Amygdala (tissue), 56 donors: ENCODE measurements at places on chromosomes 13 and 19.

DNA sequence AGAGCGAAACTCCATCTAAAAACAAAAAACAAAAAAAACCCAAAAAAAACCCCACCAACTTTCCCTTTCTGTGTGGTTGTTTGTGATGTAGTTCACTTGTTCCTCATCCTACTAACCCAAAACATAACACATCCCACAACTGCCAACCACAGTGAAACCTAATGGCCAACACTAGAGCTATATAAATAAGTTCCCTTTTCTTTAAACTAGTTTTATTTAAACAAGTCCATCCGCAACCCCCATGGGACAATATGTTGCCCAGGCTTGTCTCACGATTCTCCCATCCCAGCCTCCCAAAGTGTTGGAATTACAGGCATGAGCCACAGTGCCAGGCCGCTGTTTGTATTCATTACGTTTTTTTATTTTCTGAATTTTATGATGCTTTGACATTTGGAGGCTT is 71.2 kb upstream of the ADGRE5 start:
- DNase-seq = no peak

DNA sequence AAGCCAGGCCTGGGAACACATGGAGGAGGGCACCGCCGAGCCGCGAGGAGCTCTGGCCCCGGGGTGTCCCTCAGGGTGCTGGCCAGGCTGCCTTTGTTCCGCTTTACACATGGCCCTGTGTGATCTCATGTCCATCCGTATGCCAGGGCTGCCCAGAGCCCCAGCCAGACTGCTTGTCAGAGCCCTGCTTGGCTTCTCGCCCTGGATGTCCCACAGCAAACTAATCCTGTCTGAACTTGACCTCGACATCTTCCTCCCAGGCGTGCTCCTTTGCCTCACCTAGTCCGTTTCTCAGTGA is 14.3 kb downstream of the BCKDHA start:
- peak; percentile 30 for DNase-seq

DNA sequence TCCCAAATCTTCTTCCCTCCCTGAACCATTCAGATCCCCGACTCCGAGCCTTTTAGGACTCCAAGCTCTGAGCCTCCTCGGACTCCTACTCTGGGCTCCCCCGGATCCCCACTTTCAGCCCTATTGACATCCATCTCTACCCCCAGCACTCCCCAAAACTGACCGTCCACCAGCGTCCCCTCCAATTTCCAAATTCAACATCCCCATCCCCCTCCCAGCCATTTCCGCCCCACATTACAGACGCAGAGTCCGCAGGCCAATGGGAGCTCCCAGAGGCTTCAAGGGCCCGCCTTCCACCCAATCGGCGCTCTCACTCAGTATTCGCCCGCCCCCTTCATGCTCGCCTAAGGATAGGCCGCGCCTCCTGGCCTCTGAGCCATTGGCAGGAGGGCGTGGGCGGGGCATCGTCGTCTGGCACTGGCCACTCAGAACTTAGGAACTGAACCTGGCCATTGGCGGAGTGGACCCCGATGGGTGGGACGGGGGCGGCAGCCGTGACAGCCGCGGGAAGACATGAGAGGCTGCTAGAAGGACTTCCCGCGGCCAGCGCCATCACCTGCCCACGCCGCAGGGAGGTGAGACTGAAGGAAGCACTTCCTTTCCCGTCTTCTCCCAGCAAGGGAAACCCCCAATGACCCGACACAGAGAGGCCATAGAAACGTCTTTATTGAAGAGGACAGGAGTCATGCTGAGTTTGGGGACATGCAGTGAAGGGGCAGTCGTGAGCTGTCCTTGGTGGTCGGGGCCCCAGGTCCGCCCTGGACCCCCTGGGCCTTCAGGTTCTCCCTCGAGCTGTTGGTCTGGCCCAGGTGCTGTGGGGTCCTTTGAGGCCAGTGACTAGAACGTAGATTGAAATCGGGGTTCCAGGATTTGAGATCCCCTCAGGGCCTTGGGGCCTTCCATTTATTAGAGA is at the start of gene ALKBH6:
Gene ALKBH6, minus strand, starts transcription at position 202 of the 913 bp plus-strand sequence. CDS start 816 bp downstream, outside the sequence.
- DNase-seq = peak; percentile 98

DNA sequence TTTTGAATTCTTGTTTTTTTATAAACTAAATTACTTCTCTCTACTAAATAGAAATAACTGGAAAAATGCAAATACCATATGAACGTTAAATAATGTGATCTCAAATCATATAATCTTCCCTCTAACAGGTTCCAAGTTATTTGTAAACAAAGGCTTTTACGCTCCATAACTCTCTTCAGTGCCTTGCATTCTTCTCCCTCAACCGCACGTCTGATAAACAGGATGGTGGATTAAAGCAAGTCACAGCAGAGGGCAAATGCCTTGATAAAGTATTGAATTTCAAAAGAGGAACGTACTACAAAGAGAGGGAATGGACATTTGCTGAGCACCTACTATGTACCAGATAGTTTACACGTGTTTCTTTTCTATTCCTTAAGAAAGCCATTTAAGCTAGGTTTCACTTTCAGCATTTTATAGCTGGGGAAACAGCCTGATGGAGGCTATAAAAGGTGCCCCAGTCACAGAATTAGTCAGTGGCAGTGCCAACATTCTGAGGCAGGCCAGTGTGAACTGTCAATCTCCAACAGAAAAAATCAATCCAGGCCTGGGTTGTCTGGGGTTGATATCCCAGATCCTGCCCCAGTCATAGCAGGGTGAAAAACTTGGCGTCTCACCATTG is 15.8 kb downstream of the MRPS31 start:
- DNase-seq = no peak

GRCh38 chr13:22451327-22451741 is 729.4 kb upstream of the SGCG start:
- no peak for DNase-seq

- peak; percentile 41 for DNase-seq
These were observed 6.1 kb upstream of the FXYD3 start for GRCh38 chr19:35109395-35110112.

DNA sequence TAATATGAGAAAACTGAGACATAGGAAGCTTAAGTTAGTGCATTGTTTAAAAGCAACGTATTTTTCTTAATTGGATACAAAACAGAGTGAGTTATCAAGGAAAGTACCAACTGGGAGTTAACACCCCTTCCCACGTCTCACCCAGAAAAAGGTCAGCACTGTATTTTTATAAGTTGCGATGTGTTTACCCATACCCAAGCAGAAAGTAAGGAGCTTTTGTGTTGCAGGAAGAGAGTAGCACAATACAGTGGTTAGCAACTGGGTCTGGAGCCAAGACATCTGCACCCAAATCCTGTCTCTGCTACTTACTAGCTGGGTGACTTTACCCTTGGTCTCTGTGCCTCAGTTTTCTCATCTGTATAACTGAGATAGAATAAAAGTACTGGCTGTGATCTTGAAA is 34.3 kb downstream of the FAM216B start:
- no peak for DNase-seq

DNA sequence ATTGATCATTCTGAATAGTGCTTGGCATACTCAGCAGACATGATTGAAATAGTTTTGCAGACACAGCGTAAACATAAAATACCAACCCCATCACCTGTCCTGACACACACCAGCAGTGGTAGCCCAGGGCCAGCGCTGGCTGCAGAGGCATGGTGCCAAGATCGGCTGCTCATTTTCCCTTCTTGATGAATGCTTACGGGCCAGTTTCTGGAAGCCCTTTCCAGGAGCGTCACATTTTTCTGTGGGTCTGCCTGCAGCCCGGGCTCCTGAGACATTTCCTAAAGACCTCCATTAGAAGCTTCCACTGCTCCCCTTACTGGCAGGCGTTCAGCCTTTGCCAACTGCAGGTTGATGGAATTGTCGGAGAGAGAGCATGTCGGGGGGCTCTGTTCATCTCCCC is 48.6 kb downstream of the CHST8 start:
- DNase-seq = no peak
